ENCODE measurements at places on chromosomes 5 and 9.

DNA sequence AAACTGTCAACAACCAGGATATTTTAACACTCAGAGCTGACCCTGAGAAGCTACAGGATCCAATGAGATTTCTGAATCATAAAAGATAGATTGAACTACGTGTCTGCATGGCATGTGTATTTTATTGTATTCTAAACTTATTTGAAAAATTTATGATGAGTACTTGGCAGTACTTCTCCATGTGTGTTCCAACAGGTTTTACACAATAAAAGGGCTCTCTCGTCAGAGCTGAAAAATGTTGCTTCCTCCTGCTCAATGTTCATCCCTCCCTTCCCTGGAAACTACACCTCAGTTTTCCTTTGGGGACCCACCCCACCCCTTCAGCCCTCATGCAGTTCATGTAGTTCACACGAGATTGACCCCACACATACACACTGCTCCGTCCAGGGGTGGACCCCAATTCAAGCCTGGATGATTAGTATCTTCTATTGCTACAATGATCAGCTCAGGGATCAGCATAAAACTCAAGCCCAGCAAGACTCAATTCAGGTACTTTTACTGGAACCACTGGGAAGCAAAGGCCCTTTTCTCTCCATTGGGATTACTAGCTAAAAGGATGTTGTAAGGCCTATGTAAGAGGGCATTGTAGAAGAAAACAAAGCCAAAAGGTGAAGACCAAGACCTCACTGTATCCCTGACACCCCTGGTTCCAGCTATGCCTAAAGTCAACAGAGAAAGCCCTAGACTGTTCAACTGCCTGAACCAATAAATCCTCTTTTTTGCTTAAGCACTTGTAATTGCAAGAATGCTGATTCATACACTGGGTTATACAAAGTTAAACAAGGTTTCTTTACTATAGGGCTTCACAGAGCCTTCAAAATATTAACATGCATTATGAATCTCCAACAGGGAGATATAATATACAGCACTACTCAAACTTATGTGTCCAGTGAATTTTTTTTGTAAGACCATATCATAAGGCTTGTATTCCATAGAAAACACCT is 112.6 kb downstream of the SAXO1 start:
- DNase-seq = no peak

DNA sequence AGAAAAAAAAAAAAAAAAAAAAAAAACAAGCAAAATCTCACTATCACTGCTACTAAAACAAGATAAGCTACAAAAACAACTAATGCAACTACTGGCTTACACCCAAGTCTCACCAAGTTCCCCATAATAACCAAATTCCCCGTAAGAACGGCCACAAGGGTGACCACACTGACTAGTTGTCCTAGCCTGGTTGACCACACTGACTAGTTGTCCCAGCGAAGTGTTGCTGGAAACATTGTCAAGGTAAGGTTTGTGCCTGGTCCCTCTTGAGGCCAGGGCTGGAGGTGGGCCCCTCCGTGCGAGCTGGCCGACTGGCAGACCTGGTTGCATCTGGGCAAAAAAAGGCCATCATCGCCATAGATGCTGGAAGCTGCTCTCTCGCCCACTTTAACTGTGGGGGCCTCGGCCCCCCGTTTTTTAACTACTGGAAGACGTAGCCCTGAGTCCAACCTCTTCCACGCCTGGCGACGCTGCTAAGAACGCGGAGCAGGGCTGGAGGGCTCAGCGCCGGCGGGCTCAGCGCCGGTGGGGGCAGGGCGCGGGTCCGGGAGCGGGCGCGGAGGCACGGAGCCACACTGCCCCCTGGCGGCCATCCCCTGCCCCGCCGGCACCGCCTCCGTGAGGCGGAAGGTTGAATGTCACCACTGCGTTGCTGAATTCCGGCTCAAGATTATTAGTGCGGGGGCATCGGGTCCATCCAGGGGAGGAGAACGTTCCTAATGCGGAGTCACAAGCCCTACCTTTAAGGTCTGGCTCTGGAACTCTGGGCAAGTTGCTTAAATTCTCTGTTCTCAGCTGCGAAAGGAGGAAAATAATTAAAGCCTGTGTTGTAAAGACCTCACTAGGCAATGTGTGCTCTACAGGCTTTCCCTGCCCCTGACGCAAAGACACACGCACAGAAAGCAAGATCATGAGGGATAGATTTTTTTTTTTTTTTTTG is 84.0 kb downstream of the HSD17B3 start:
- peak; percentile 95 for DNase-seq

DNA sequence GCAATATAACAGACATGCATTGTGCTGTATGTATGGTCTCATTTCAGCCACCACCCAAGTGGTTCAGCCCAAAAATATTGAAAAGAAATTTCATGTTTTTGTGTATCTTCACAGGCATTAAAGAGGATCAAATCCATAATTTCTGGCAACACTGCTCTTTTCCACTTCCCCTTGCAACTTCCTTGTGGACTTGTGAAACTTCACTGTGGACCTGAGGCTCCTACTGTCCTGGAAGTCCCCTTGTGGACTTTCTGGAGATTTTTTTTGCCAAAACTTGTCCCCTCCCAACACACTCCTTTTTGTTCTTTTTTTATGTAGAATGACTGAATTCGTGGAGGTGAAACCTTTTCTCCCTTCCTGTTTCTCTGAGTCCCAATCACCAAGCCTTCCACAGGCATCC is 14.3 kb downstream of the OTULINL start:
- DNase-seq = no peak

- no peak for DNase-seq
These were observed 52.2 kb downstream of the ABHD17B start for GRCh38 chr9:71858812-71859211.

GRCh38 chr5:59326596-59326995 is 566.9 kb downstream of the PDE4D start:
- no peak for DNase-seq

DNA sequence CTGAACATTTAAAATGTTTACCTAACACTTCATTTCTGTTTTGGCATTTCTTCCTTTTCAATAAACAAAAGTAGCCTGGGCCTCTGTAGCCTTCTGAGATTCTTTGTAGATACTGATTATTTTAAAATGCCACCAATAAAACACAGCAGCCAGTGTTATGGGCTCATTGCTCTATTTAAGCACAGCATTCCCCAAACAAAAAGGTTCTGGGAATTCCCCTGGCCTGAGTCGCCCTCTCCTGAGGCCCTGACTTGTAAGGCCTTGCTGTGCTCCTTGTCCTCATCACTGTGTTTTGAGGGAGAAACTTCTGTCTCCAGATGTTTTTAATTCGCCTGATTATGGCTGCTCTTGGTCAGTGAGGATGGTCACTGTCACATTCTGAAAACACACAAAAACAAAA is 33.0 kb upstream of the CTXN3 start:
- peak; percentile 12 for DNase-seq

- no peak for DNase-seq
These were observed 87.4 kb downstream of the APBA1 start for GRCh38 chr9:69584759-69585158.

GRCh38 chr5:136080113-136080482 is 51.3 kb downstream of the TGFBI start:
- DNase-seq = no peak

DNA sequence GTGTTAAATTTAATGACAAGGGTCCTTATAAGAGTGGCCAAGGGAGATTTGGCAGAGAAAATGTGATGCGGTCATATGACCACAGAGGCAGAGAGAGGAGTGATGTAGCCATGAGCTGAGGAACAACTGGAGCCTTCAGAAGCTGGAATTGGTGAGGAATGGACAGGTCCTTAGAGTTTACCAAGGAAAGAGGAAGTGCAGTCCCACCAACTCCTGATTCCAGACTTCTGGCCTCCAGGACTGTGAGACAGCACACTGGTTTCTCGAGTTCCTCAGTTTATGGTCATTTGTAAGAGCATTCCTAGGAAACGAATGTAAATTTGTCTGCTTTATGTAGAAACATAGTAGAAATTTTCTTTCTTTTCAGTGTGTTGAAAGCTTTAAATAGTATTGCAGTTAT is 410.1 kb downstream of the CDH18 start:
- peak; percentile 7 for DNase-seq

- DNase-seq = no peak
These were observed 320.5 kb upstream of the ADCY2 start for GRCh38 chr5:7075470-7075869.

DNA sequence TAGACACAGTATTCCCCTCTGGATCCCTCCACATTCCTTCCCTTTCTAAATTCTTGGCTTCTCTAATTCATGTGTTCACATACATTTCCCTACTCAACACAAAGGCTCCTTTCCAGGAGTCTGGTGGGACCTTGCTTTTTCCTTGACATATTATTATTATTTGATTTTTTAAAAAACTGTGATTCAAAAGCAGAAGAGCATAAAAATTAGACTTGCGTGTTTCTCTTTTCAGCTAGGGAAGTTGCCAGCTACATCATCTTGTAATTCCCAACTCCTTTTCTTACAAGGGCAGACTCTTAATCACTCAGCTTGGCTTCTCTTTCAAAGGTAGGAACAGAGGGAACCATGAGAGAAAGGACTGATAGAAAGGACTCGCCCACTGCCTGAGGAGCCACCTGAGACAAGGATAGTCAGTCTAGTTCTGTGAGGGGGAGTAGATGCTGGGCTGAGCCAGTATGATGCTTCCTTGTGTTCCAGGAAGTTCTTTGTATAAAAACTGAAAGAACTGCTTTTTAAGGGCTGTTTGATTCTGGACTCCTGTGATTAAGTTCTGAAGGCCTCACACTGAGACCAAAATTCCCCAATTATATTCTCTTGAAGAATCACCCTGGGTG is 51.0 kb upstream of the DPYSL3 start:
- DNase-seq = peak; percentile 62

DNA sequence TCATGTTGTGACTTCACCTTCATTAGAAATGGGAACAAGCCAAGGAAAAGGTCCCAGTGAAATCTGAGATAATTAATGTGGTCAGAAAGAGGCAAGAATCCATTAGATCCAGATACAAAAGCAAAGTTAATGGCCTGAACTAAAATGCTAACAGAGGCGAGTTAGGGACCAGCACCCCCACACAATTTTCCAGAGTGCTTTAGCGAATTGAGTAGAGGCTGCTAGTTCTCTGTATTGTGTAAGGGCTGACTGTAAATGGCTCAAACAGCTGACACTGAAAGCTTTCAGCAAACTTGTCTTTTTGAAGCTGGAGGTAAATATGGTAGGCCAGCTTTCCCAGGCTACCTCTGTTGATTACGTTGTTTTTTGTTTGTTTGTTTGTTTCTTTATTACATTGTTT is 75.5 kb downstream of the CSNK1A1 start:
- no peak for DNase-seq

DNA sequence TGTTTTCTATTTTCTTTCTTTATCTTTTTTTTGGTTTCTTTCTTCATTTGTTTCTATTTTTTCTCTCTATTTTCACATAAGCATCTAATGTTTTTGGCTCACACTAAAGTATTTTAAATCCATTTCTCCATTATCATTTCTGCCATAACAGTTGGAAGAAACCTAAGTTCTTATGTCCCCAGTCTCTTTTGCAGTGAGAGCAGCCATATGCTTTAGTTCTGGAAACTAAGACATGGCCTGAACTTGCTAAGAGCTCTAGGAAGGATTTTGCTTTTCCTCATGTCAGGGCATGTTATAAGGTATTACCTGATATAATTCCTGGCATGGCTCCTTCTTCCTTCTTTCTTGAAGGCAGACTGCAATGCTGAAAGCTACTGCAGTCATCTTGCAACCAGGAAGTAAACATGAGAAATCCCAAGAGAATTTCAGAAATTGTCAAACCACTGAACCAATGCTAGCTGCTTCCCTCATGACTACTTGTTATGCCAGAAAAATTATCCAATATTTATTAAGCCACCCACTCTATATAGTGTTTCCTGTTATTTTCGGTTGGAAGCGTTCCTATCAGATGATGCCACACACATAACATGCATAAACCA is 171.1 kb downstream of the TAF11L14 start:
- no peak for DNase-seq

DNA sequence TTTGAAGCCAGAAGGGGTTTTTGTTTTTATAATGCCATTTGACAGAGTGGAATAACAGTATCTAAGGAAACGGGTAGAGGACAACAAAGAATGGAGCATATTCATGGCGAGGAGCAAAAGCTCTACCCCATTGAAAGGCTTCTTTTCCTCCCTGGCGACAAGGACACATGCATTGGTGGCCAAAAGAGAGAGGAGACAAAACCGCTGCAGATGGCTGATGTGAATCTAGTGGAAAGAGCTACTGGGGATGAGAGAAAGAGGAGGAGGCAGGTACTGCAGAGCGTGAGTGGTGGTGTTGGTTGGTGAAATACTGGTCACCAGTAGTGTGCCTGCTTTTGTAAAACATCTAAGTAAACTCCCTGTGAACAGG is 491 bp downstream of the APC start:
- peak; percentile 18 for DNase-seq

DNA sequence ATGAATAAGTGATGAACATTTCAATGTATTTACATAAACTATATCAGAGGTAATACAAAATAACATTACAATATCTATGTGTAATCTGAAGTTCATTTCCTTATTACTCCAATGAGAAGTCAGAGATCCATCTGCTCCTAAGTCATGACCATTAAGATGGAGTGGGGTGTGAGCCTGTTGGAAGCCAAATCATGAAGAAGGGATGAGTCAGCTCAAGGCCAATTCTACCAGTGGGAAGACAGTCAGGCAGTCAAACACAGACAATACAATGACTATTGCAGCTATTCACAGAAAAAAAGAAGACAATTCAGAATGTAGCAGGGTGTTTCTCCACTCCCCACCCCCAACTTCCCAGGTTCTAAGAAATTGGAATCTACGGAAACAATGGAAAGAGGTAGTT is 155.0 kb downstream of the NFIB start:
- no peak for DNase-seq

DNA sequence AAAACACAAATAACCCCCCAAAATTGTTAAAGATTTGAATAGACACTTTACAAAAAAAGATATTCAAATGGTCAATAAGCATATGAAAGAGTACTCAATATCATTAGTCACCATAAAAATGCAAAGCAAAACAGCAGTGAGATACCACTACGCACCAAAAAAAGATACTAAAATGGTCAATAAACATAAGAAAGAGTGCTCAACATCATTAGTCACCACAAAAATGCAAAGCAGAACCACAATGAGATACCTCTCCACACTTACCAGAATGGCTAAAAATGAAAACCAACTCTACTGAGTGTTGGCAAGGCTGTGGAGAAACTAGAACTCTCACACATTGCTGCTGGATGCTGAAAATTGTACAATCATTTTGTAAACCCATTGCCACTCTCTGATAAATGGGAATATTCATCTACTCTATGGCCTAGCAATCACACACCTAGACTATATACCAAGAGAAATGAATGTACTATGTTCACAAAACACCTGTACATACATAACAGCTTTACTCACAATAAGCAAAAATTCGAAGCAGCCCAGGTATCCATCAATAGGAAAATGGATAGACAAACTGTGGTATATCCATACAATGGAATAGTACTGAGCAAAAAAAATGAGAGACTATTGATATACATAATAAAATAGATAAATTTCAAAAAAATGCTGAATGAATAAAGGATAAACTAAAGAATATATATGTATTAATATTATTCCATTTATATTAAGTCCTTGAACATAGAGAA is 205.0 kb upstream of the DAPK1 start:
- DNase-seq = no peak

All from ELF-1 (cell line).